ENCODE measurements at places on chromosomes 2 and 18. TPM values are rescaled to one million over a fixed set of nuclear protein-coding genes. Genes with fewer than 3 reads are reported as not detected.

Gene ALK
- 1.3 TPM for total RNA-seq

DNA sequence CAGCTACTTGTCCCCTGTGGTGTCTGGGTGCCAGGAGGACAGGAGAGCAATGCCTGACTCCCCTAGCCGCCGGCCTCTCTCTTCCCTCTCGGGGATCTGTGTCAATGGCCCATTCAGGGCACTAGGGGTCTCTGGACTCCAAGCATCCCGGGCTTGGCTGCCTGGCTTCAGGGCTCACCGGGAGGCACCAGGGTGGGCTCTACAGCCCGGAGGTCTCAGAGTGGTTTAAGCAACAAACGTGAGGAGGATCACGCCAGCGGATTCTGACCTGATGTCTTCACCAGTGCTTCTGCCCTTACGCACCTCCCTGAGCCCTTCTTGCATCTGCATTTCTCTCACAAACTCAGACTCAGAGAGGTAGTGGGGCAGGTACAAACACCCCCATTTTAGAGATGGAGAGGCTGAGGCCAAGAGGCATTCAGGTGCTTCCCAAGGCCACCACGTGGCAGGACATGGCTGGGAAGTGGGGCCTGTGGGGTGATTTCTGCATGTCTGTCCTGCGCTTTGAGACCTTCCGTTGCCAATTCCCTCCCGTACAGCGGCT is 243.0 kb downstream of the CELF4 start:
- no peak for DNase-seq

DNA sequence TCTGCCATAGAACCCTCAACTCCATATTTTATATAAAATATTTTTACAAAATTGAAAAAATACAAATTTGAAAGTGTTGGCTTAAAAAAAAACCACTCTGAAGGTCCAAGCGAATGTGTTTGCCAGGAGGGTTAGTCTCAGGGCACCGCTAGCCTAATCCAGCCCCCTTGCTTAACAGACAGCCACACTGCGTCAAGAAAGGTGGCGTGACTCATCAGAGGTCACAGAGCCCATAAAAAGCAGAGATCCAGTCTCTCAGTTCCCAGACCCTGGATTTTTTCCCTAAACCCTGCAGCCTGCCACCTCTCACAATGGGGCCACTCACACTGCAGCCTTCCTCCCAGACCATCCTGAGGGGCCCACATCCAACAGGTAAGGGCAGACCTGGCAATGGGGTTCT is 3.9 kb upstream of the TNS1 start:
- DNase-seq = no peak

- DNase-seq = no peak
Observed at GRCh38 chr2:106536490-106536889, 49.3 kb downstream of the CD8B2 start.

DNA sequence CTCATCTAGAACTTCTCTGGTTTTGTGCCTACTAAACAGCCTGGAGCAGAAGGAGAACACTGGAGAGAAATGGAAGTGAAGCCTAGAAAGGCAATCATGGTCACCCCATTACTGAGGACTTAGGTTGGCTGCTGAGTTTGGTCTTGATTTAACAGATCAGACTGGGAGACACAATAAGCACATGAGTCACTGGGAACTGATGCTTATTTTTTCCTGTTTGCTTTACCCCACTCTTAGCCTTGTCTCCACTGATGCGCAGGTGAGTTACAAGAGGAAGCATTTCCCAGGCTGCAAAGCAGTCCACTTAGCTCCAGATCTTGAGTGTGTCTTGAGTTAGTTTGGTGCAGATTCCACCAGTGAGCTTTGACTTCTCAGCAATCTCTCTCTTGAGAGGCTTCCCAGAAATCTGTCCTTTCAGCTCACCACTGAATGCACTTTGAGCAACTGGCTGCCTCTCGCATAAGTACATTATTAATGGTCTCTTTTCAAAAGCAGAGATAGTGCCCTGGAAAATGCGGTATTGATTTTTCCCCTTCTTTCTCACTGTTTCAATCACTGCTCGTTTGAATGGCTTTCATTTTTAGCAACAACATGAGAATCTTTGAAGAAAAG is 390.2 kb upstream of the SETBP1 start:
- DNase-seq = no peak

Gene CD8B2
- 0.13 TPM for total RNA-seq

DNA sequence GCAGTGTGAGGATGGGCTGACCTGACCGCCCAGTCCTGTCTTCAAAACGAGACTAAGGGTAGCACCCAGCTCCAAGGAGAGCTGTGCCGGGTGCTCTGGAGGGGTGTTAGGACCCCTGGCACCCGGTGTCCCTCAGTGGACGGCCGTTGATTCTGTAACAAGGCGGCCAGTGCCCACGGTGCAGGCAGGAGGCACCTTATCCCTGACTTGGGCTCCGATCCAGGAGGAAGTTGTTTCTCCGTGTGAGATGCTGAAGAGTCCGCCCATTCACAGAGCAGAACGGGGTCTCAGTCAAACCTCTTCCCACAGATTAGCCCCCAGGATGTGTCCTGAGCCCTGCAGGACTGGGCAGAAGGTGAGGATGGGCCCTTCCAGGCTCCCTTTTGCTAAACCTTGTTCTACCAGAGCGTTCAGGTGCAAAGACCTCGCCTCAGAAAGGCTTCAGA is 123.0 kb downstream of the NFATC1 start:
- no peak for DNase-seq

DNA sequence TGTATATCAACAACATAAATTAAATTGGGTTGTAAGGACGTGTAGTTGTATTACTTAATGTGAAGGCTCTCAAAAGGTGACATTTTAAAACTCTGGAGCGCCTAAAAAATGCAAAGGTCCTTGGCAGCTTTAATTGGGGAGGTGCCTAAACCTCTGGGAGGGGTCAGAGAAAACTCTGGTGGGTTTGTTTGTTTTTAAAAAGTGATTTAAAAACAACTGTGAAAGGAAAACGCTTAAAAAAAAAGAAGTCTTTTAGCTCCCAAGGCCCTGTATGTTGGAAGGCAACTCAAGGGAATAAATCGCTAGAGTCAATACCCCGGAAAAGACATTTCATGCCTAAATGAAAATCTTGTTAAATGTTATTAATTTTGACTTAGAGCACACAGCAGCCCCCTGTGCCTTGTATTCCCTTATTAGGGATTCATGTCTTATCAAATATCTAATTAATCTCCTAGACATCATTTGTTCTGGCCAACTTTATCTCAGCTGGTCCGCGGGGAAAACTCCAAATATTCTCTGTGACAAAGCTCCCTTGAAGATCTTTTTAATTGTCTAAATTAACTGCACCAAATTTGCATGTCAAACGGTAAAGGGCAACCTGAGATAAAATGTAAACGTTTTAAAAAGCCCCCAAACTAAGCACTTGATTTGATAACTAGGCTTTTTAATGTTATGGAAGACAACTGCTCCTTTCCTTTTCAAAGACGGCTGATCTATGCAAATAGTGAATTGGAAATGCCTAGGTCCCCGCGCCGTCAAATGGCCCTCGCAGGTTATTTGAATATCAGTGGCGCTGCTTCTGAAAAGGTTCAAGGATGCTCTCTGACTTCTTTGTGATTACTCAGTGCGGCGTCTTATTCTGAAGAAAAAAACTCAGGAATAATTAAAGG is 4.2 kb downstream of the SP9 start:
- DNase-seq = no peak

All from esophagus muscularis mucosa (tissue), 4 donors.